ENCODE measurements at places on chromosomes 11 and 22. TPM values are rescaled to one million over a fixed set of nuclear protein-coding genes. Genes with fewer than 3 reads are reported as not detected.

Gene MGAT3
- total RNA-seq = 8.5 TPM

Gene APOBEC3G
- total RNA-seq = 30.7 TPM

Gene EHD1
- total RNA-seq = 39.7 TPM

DNA sequence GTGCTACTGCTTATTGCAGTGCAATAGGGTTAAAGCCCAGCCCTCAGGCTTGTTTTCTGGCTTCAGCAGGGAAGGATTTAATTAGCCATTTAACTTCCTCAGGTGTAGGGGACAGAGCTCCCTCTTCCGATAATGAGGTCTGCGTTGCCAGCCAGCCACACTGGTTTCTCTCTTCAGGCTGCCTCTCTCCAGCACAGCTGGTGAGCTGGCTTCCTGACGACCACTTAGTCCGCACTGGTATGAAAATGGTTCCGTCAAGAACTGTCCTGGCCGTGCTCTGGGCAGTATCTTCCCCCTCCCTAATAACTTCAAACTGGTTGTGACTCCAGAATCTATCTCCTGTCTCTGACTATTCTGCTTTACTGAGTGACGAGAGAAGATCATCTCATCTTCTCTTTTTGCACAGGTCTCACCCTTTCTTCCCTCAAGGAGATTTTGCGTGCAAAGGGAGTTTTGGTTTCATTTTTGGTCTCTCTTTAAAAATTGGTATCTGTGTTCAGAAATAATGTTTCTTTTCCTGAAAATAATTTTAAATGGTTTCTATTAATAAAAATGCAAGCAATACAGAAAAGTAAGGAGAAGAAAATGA is 49.2 kb downstream of the CNTN5 start:
- no peaks in the 10 kb centered on the region for H3K27me3 ChIP-seq
- DNase-seq = peak; percentile 80
- no peak overlapping the region for H3K4me3 ChIP-seq
- no peak overlapping the region for H3K27ac ChIP-seq
- no peaks in the 10 kb centered on the region for H3K36me3 ChIP-seq
- peaks cover 6% of the 10 kb centered on the region for H3K4me1 ChIP-seq

GRCh38 chr11:2129699-2130366 is 9.4 kb downstream of the IGF2 start:
- no peak overlapping the region for H3K4me3 ChIP-seq
- H3K27ac ChIP-seq = no peak overlapping the region
- peaks cover 17% of the 10 kb centered on the region for H3K27me3 ChIP-seq

GRCh38 chr11:46374815-46375214 is 6.7 kb upstream of the MDK start:
- no peaks in the 10 kb centered on the region for H3K4me1 ChIP-seq
- H3K27me3 ChIP-seq = no peaks in the 10 kb centered on the region
- H3K36me3 ChIP-seq = peaks cover 27% of the 10 kb centered on the region
- no peak overlapping the region for H3K4me3 ChIP-seq

DNA sequence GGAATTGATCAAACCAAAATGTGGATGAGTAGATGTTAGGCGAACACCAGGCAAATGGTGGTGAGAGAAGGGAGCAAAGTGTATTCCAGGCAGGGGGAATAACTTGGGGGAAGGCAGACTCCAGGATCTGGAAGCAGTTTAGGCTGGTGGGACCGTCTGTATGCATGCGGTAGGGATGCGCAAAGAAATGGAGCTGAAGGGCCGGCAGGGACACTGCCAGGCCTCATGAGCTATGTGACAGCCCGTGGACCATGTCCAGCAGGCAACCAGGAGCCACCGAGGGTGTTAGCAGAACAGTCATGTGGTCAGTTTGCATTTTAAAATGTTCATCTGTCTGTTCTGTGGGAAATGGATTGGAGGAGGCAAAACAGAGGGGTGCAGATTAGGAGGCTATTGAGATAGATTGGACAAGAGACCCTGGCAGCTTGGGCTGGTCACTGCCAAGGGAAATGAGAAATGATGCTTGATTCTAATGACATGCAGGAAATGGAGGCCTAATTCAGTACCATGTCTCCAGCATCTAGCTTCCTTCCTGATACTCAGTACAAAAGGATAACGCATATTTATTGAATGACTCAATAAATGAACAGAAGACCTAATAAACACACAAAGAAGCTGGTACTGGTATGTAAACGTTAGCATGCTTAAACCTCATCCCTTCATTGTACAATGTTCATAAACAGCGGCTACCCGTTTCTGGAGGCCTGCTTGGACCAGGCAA is 412.4 kb downstream of the BUD13 start:
- peaks cover 5% of the 10 kb centered on the region for H3K4me1 ChIP-seq
- H3K36me3 ChIP-seq = no peaks in the 10 kb centered on the region
- DNase-seq = no peak
- H3K27ac ChIP-seq = no peak overlapping the region

GRCh38 chr11:34936945-34937629 is 20.7 kb downstream of the PDHX start:
- no peaks in the 10 kb centered on the region for H3K27me3 ChIP-seq
- no peak for DNase-seq
- no peak overlapping the region for H3K27ac ChIP-seq
- H3K4me1 ChIP-seq = no peaks in the 10 kb centered on the region
- H3K4me3 ChIP-seq = no peak overlapping the region

DNA sequence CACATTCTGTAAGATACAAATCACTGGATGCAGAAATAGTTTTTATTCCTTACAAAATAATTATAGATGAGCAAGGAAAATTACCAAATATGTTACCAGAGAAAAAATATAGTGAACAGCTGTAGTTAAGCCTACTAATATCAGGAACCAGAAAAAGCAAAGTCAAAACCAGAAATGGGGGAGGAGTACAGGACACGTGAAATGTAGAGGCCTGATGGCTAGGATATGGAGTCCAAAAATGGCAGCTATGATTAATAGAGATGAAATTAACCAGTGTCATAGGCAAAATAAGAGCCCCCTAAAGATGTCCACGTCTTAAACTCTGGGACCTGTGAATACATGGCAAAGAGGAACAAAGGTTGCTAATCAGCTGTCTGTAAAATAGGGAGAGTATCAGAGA is 34.1 kb downstream of the MRE11 start:
- no peaks in the 10 kb centered on the region for H3K27me3 ChIP-seq
- no peak overlapping the region for H3K27ac ChIP-seq
- DNase-seq = no peak
- peaks cover 29% of the 10 kb centered on the region for H3K36me3 ChIP-seq
